ENCODE measurements at places on chromosomes 2 and 18.
A peak's percentile ranks its signal among the peaks of the same experiment; 100 is the strongest.

DNA sequence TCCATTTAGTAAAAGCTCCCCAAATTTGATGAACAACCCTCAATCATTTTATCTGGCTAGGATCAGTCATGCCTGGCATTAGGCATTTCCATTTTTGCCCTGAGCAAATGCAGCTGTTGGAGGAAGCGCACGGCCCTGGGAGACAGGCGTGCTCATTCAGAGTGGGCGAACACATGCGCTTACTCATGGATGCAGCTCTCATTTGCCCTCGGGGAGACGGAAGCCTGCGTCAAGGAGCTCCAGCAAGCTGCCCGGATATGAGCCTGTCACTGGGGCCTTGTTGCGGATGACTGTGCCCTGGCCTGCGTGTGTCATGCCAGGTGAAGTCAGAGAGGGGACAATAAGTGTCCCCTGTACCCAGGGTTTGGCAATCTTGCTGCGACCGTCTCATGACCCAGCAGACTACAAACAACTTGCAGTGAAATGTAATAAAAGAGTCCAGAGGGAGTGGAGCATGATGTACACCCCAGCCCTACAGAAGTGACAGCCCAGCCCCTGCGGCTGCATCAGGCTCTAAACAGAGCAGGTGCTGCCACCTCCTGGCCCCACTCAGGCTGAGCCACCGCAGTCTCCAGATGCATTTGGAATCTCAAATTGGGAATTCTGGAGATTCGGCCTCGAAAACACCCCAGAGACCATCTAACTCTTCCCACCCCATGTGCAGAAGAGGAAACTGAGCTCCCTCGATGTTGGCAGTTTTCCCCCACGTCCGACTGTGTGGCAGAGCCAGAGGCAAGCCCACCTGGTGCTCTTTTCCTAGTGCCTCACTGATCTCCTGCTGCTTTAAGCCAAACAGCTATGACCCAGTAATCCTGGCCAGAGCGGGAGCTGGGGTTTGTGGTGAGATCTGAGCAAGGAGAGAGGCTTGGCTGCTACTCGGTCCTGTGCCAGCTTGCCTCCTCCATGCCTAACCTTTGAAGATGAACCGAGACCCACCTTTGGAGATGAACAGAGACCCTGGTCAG lies 105.0 kb upstream of the ALK start:
- DNase-seq = no peak

DNA sequence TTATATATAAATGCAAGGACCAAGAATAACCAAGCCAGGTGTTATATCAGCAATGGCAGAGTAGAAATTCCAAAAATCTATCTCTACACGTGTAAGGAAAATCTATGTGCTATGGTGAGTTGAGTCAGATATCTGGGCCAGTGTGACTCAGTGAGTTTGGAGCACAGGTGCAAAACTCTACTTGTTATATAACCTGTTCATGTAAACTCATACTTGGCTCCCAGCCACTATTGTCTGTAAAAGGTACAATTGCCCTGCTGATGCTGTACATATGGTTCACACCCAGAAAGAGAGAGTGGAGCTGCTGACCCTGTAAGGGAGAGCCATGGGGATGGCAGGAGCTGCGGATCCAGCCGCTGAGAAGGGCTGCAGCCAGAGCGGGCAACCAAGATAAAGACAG lies 112.0 kb downstream of the TRABD2A start:
- DNase-seq = no peak

DNA sequence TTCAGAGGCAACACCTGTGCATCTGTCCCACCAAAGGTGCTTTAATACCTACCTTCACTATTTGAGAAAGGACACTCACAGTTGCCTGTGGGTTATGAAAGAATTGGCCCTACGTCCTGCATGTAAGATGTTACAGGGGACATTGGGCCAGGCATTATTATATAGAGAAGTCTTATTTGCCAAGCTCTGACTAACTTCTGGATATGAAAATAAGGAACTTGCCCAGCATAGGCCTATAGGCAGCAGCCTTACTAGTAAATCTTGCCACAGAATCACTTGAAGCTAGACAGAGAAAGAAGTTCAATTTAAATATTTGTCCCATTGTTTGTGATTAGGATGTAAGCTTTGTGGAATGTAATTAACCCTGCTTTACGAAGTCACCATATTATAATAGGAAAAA lies 41.7 kb downstream of the NLRC4 start:
- no peak for DNase-seq

DNA sequence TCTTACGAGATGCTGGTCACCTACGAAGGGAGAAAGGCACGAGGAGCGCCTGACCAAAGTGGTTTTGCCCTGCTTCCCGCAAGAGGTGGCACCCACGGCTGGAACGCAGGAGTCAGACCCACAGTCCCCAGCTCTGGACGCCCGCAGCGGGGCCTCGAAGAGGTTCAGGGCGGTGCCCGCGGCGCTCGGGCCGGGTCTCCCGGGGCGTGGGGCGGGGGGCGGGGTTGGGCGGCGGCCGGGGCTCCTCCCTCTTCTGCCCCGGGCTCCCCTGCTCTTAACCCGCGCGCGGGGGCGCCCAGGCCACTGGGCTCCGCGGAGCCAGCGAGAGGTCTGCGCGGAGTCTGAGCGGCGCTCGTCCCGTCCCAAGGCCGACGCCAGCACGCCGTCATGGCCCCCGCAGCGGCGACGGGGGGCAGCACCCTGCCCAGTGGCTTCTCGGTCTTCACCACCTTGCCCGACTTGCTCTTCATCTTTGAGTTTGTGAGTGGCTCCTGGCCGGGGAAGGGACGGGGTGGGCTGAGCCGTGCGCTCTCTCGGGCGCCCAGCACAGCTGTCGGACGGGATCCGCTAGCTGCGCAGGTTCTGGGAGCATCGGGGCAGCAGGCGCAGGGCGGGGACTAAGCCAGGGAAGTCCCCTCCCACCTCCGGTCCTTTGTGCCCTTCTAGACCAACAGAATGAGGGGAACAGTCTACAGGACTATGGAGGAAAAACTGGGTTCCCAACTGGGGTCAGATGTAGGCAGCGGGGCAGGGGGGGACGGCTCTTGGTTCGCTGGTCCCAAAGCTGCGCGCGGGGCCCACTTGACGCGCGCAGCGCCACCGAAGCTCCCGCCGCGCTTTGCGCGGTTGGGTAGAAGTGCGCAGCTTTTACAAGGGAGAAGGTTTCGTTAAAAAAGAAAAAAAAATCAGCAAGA lies at the start of gene MAL:
Gene MAL, plus strand, starts transcription at position 303 of the 914 bp plus-strand sequence. Its CDS starts 85 bp downstream, at position 388.
- peak; percentile 72 for DNase-seq

DNA sequence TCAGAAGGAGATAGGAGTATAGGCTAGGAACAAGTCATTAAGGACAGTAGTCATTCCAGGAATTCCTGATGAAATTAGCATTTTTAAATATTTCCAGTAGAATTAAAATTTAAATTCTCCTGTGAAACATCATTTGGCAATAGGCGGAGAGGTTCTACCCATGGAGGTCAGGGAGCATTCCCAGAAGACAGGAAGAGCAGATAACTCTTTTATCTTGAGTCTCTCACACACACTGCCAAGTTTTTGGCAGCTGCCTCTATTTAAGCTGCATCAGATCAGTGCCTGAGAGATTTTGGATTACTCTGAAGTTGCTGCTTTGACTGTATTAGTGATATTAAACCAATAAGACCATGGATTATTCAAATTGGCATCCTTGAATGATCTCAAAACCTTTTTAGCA lies 714.7 kb downstream of the EPHA4 start:
- no peak for DNase-seq

DNA sequence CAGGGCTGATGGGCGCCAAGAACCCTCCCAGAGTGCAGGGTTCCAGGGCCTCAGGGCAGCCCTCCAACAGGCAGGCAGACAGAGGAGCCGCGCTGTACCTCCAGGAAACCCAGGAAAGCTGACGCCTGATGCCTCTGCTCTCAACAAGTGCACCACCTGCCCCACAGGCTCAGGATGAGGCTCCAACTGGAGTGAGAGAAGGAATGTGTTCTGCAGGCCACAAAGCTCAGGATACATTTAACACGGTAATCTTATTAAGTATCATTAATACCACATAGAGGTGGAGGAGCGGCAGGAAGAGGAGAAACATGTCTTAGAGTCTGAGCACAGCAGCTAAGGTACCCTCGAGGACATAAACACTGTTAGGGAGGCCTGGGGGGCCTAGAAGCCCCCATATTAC lies 155.9 kb upstream of the CAPN13 start:
- DNase-seq = no peak

DNA sequence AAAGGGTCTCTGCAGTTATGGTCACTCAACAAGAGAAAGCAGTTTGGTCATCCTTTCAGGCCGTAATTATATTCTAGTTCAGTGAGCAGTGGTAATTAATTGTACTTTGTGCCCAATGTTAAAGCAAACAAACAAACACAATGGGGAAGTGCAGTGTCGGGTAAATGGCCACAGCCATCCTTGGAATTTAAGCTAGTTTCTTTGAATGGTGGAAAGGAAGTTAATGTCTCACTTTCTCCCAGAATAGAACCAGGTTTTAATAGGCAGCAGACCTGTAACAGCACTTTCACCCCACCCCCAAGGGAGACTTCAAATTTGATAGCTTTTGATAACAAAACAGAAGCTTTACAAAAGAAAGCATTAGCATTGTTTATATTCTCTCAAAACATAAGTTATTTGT lies 20.0 kb upstream of the ITGAV start:
- no peak for DNase-seq

- no peak for DNase-seq
Observed at GRCh38 chr2:55885127-55885943, 38.2 kb downstream of the EFEMP1 start.

- DNase-seq = peak; percentile 39
Observed at GRCh38 chr2:230714136-230714480, 1.5 kb downstream of the CAB39 start.

- DNase-seq = no peak
Observed at GRCh38 chr2:150043172-150043500, 444.3 kb downstream of the RND3 start.

GRCh38 chr2:183024339-183025095 lies 13.7 kb downstream of the NCKAP1 start:
- DNase-seq = no peak

GRCh38 chr2:34199971-34200370 lies 600.9 kb upstream of the FAM98A start:
- DNase-seq = no peak

- no peak for DNase-seq
Observed at GRCh38 chr2:205210494-205210893, 471.8 kb upstream of the NRP2 start.

DNA sequence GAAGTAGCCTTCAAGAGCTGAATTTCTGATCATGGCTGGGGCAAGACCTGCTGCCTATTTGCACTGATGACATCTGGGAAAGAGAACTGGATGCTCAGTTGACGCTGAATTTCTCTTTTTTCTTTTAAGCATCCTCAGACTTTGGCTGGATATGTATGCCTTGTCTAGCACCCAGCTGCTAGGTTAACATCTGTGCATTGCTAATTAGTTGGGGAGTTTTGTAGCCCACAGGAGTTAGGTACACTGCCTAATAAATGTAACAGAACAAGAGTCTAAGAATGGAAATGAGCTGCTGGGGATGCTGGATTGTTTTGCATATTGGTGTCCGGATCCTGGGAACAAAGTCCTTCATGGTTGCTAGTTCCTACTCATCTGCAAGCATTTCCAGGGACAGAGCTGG lies 40.9 kb upstream of the STPG4 start:
- DNase-seq = no peak

DNA sequence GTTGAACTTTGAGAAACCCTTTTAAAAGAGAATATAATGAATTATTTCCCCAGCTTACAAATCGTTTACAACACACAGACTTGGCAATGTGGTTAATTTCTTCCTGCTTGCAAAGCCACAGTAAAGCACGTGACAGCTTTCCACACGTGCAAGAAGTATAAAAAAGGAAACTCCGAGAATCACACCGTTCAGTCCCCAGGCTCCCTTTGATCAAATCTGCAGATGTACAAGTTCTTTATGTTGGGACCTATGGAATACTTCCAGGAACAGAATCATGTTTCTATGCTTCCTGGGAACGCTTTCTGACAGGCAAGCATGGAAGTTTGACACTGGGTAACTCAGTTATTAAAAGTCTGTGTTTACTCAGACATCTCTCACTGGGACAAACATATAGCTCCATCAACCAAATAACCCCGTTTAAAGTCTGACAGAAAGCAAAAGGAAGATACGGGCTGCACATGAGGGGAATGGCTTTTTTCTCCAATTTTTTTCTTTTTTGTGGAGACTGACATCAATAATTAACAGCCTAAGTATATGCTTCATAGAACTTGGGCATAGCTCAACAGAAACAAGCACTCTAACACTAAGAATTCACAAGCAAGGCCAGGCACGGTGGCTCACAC lies 134.8 kb downstream of the EIPR1 start:
- peak; percentile 39 for DNase-seq

DNA sequence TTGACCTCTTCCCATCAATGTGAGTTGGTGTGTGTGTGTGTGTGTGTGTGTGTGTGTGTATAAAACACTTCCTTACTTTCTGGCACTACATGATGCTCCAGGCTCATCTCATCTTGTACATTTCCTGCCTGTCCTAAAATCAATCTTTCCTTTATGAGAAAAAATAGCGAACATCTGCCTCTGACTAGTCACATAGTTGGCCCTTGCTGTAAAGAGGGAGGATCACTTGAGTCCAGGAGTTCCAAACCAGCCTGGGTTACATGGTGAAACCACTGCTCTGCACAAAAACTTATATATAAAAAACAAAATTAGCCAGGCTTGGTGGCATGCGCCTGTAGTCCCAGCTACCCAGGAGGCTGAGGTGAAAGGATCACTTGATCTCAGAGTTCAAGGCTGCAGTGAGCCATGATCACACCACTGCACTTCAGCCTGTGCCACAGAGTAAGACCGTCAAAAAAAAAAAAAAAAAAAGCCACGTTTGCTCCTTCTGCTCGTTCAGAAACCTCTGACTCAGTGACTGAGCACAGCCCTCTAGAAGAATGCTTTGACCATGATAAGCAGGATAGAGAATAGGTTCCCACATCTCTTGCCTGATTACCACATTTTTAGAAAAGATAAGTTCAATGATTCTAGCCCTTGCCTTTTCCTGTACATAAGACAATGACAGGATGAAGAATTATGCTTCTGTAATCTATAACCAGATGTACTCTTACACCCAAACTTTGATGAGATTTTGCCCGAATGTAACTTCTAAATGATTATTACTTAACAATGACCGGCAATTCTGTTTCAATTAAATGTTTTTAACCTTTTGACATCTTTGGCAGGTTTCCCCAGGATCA lies 45.2 kb upstream of the ST3GAL5 start:
- DNase-seq = no peak

DNA sequence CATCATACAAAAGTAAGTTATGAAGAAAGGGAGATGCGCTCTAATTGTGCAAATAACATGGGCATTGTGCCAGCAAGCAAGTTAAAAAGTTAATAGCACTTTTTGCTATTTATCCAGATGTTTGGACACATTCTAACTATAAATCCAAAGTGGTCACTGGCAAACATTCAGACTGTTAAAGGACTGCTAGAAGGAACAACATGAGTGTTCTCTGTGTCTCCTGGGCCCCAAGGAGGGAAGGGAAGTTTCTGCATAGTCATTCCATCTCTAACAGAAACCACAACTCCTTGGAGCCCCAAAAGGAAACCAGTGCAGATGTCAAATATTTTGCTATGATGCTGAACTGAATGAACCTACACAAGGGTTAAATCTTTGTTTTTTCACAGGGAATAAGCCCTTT lies 213.3 kb upstream of the HNRNPA3 start:
- DNase-seq = no peak

GRCh38 chr2:134208825-134209224 lies 45.0 kb upstream of the MGAT5 start:
- DNase-seq = no peak

- DNase-seq = no peak
Observed at GRCh38 chr2:239354132-239354790, 46.6 kb downstream of the HDAC4 start.
